Activated T-cell treated with anti-CD3 and anti-CD28 coated beads for 24 hours (primary cell): ENCODE measurements at places on chromosomes 7 and 10.

DNA sequence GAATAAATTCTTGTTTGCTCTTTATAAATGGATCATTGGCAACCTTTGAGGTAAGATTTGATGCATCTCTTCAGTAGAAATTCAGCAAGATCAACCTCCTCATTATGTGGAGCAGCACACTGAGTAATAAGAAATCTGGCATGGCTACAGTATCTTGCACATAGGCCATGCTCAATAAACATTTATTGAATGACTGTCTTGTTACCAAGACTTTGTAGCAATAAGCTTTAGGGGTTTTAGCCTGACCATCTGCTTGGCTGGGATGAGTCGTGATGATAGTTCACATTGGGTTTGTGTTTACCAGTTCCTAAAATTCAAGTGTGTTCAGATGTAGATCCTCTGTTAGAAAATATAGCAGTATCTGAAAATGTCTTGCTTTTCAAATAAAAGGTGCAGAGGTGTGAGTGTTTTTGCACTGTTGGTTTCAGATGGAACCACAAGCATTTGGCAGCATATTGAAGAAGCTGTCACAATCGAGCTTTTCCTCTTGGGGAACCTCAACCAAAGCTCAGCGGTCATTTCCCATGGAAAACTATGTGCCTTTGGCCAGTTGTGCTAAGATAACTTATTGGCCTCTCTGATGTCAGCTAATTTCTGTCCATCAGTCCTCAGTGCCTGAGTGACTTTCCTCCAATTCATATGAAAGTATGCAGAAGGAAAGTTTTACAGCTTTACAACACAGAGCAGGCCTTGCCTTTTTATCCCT lies 442.6 kb downstream of the GFRA1 start:
- DNase-seq: no peak

GRCh38 chr7:146654048-146654447 lies 537.4 kb downstream of the CNTNAP2 start:
- DNase-seq: no peak

DNA sequence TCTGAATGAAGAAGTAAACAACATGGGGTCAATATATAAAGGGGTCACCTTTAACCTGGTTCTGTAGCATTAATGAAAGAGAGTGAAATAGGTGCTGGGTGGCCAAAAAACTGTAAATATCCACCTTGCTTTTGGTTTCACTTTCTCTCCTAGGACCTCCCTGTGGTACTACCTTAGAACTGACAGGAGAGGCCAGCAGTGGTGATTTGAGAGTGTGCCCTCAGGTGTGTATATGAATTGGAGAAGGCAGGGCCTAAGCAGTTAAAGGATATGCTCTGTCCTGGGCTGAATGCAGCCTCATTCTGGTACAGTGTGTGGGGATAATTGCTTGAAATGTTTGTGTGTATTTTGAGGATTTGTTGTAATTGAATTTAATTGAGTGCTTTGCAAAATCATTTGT lies 62.0 kb downstream of the BBS9 start:
- no peak for DNase-seq

- no peak for DNase-seq
These were observed 46.7 kb downstream of the RALA start for GRCh38 chr7:39670052-39670451.

DNA sequence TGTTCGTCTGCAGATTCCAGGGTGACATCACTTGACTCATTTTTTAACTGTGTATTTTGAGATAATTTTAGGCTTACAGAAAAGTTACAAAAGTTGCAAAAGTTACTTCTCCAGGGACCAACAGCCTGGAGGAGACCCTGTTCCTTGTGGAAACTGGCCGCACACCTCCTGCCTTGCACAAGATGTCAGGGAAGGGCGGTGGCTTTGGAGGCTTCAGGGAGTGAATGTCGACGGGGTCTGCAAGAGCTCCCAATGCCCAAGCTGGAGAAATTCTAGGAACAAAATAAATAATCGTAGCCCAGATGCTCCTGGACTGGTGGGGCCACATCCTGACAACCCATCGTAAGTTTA lies 62.2 kb upstream of the FAM20C start:
- no peak for DNase-seq

GRCh38 chr7:103803631-103804030 lies 185.8 kb downstream of the RELN start:
- no peak for DNase-seq

DNA sequence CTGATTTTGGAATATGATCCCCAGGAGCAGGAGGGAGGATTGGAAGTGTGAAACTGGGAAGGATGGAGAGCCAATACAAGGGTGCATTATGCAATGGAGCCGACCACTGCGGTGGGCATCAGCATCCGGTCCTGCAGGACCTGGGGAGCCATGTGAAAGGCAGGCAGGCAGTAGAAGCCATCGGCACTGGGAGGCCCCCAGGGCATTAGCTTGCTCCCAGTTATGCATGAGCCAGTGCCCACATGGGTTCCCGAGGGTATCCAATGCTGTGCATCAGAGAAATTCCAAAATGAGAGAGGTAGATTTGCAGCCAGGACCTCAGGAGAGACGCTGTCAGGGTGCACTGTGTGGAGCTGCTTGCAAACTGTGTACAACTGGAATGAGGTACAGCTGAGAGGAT lies 8.7 kb upstream of the KCP start:
- DNase-seq: no peak

- DNase-seq: no peak
These were observed 292.0 kb upstream of the MBL2 start for GRCh38 chr10:53064614-53065013.

GRCh38 chr10:68362590-68362989 lies 29.9 kb upstream of the PBLD start:
- no peak for DNase-seq

GRCh38 chr7:65971021-65971420 lies 11.0 kb downstream of the GUSB start:
- no peak for DNase-seq

- no peak for DNase-seq
These were observed 3.1 kb upstream of the CAPZA2 start for GRCh38 chr7:116859323-116859722.

DNA sequence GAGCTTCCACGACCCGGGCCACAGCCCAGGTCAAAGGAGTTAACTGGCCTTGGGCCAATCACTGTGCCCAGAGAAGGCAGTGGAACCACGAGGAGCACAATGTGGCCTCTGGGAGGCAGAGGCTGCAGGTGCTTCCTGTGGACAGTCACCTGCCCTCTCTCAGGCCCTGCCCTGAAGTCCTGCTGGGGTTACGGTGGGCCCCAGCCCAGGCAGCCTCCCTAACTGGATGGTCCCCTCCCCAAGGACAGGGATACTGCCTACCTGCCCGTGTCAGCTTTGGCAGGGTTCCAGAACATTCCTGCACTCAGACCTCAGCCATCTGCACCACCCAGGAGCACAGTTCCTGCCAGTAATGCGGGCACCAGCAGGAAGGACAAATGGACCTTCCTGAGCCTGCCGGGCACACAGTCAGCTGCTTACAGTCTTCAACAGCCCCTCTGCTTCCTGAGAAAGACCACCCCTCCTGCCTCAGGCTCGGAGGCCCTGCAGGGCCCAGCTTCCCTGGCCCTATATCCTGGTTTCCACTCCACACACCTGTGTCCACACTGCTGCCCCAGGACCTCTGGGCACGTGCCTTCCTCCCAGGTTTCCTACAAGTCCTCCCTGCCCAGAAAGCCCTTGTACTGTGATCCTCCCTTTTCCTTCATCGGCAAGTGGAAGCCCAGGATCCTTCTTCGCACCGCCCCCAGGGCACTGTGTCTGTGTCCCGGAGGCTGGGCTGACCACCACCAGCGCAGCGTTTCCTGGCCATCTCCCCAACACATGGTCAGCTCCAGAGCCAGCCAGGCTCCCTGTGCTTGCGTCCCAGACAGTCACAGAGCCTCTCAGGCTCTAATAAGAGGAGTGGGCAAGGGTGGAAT lies 23.3 kb downstream of the WDR86 start:
- DNase-seq: no peak

DNA sequence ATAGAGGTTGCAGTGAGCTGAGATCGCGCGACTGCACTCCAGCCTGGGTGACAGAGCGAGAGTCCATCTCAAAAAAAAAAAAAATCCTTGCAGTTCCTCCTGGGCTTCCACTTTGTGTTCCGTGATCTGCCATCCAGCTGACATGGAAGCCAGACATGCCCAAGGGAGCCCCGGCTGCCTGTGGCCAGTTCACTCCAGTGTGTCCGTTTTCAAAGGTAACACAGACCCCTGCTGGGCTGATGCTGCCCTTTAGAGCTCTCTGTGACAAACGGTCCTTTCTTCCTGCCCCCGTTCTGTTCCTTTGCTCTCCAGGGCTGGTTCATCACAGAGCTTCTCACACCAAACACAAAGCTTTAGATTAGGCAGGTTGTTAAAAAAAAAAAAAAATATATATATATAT lies 130.8 kb downstream of the CUL2 start:
- no peak for DNase-seq

- no peak for DNase-seq
These were observed 25.5 kb downstream of the ARHGAP22 start for GRCh38 chr10:48579251-48579960.

GRCh38 chr7:143504215-143504936 lies 26.7 kb downstream of the TAS2R41 start:
- DNase-seq: no peak

DNA sequence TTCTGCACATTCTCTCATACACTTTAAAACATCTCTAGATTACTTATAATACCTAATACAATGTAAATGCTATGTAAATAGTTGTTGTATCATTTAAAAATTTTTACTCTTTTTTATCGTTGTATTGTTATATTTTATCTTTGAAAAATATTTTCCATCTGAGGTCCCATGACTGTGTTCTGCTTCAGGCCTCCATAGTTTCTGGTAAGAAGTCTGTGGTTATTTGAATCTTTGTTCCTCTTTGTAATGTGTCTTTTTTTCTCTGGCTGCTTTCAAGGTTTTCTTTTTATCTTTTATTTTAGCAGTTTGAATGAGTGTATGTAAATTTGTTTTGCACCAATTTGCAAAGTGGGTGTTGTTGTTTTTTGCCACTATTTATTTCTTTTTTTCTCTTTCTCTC lies 263.1 kb downstream of the RPS24 start:
- DNase-seq: no peak

GRCh38 chr7:135195968-135196629 lies 15.2 kb downstream of the WDR91 start:
- no peak for DNase-seq

- no peak for DNase-seq
These were observed 251.2 kb upstream of the GRB10 start for GRCh38 chr7:51033727-51034520.

GRCh38 chr7:143367972-143368371 lies 5.5 kb upstream of the FAM131B start:
- DNase-seq: no peak
